ENCODE measurements at places on chromosomes 12 and 14. TPM values are rescaled to one million over a fixed set of nuclear protein-coding genes. Genes with fewer than 3 reads are reported as not detected.

DNA sequence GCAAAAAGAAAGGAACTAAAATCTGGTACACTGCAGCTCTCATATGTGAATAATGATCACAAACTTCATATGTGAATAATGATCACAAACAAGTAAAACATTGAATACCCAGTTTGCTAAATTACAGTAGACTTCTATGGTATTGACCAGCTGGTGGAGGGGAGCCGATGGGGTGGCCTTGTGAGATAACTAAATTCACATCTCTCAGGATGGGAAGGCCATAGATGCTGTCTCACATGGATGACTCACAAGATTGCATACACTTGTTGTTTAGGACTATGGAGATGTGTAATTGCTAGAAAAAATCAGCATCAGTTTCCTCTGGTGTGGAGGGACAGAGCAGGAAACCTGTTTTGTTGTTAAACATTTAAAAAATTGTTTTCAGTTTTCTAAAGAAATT, 49.2 kb downstream of the ACACB start:
- H3K36me3 ChIP-seq = peaks cover 31% of the 10 kb centered on the region
- no peaks in the 10 kb centered on the region for H3K27me3 ChIP-seq
- no peak overlapping the region for H3K4me3 ChIP-seq
- H3K4me1 ChIP-seq = peaks cover 3% of the 10 kb centered on the region

The CPM gene
- total RNA-seq = 42.2 TPM

The CCDC197 gene
- total RNA-seq = not detected

GRCh38 chr12:69972136-69972535, 147.1 kb downstream of the MYRFL start:
- no peak overlapping the region for H3K4me3 ChIP-seq
- H3K36me3 ChIP-seq = no peaks in the 10 kb centered on the region
- H3K27me3 ChIP-seq = no peaks in the 10 kb centered on the region
- H3K27ac ChIP-seq = no peak overlapping the region
- no peak for DNase-seq

- H3K27ac ChIP-seq = no peak overlapping the region
- H3K4me3 ChIP-seq = no peak overlapping the region
- no peaks in the 10 kb centered on the region for H3K27me3 ChIP-seq
- H3K4me1 ChIP-seq = peaks cover 8% of the 10 kb centered on the region
Measured at GRCh38 chr14:86852530-86852929, 1140.5 kb downstream of the GALC start.

The LRRC43 gene
- total RNA-seq = 11.4 TPM

GRCh38 chr12:24488091-24488596, 460.8 kb downstream of the BCAT1 start:
- peaks cover 10% of the 10 kb centered on the region for H3K4me1 ChIP-seq
- H3K27me3 ChIP-seq = no peaks in the 10 kb centered on the region
- H3K27ac ChIP-seq = no peak overlapping the region
- DNase-seq = no peak
- no peak overlapping the region for H3K4me3 ChIP-seq
- H3K36me3 ChIP-seq = no peaks in the 10 kb centered on the region

DNA sequence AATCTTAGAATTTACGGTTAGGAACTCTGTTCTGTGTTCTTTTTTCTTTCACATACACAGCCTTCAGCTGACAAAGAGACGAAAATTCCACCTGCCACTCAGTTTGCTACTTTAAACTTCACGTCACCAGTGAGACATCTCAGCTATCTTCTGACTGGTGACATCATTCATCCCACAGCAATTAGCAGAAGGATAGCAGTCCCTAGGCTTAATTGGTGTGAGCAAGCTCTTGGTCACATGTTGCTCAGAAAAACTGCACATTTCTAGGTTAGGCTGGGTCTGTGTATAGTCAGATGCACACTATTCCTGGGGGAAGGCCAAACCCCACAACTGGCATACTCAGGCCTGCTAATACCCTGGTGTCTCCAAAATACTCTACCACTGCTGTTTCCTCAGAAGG, 23.9 kb downstream of the SLC7A7 start:
- H3K4me3 ChIP-seq = no peak overlapping the region
- no peaks in the 10 kb centered on the region for H3K4me1 ChIP-seq
- no peak overlapping the region for H3K27ac ChIP-seq
- no peaks in the 10 kb centered on the region for H3K36me3 ChIP-seq
- no peak for DNase-seq

DNA sequence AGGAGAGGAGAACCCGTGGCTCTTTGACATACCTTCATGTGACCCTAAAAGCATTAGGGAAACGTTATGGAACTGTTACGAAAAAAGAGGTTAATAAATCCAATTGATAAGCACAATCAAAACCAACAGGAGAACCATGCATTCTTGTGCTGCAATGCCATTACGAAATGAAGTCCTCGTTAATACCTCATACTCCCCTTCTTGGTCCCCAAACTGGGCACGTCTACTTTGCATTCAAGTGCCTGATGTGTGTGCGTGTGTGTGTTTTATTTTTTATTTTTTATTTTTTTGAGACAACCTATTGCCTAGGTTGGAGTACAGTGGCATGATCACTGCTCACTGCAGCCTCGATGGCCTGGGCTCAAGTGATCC, 150.0 kb downstream of the ETV6 start:
- H3K36me3 ChIP-seq = no peaks in the 10 kb centered on the region
- H3K27ac ChIP-seq = no peak overlapping the region
- DNase-seq = no peak
- peaks cover 9% of the 10 kb centered on the region for H3K4me1 ChIP-seq

DNA sequence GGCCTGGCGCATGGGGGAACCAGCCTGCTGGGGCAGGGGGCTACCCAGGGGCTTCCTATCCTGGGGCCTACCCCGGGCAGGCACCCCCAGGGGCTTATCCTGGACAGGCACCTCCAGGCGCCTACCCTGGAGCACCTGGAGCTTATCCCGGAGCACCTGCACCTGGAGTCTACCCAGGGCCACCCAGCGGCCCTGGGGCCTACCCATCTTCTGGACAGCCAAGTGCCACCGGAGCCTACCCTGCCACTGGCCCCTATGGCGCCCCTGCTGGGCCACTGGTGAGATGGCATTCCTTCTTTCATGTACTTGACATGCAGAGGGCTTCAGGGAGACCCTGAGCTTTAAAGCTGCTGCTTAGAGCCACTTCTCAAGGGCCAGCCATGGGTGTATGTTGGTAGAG, 9.0 kb downstream of the LGALS3 start:
- peaks cover 32% of the 10 kb centered on the region for H3K36me3 ChIP-seq
- no peak overlapping the region for H3K4me3 ChIP-seq
- DNase-seq = no peak
- no peaks in the 10 kb centered on the region for H3K27me3 ChIP-seq
- peaks cover 17% of the 10 kb centered on the region for H3K4me1 ChIP-seq

- H3K27me3 ChIP-seq = no peaks in the 10 kb centered on the region
- peaks cover 32% of the 10 kb centered on the region for H3K4me1 ChIP-seq
- H3K36me3 ChIP-seq = no peaks in the 10 kb centered on the region
- no peak for DNase-seq
Measured at GRCh38 chr12:12582193-12582881, 19.7 kb upstream of the DUSP16 start.

The PPFIBP1 gene
- 199 TPM for total RNA-seq

DNA sequence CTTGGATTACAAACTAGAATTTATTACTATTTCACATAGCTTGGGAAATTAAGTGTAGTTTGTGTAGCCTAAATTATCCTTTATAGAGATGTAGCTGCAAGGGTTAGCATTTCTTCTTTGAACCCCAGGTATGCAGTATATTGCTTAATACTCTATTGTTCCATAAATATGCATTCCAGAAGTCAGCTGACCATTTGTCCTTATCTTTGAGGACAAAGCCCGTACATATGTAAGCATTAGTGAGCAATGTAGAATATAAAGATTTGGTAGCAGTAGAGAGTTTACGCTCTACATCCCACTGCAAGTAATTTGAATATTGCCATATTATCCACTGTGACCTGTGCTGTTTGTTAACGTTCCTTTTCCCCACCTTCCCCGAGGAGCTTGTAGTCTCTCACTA, 26.9 kb downstream of the PPM1A start:
- DNase-seq = no peak
- H3K36me3 ChIP-seq = no peaks in the 10 kb centered on the region
- peaks cover 38% of the 10 kb centered on the region for H3K4me1 ChIP-seq

GRCh38 chr12:2137711-2138110, 84.9 kb downstream of the CACNA1C start:
- H3K27ac ChIP-seq = no peak overlapping the region
- H3K4me3 ChIP-seq = no peak overlapping the region
- no peak for DNase-seq

- no peak for DNase-seq
- H3K4me3 ChIP-seq = no peak overlapping the region
- H3K27me3 ChIP-seq = no peaks in the 10 kb centered on the region
- H3K36me3 ChIP-seq = no peaks in the 10 kb centered on the region
Measured at GRCh38 chr12:126051611-126052107, 986.4 kb downstream of the AACS start.

Data from thyroid gland (tissue), 4 donors.